SJCRH30 (cell line): ENCODE measurements at places on chromosomes 11 and 22. TPM values are rescaled to one million over a fixed set of nuclear protein-coding genes. Genes with fewer than 3 reads are reported as not detected.

GRCh38 chr11:46389450-46390330 is 1.9 kb downstream of the CHRM4 start:
- DNase-seq: peak; percentile 90

DNA sequence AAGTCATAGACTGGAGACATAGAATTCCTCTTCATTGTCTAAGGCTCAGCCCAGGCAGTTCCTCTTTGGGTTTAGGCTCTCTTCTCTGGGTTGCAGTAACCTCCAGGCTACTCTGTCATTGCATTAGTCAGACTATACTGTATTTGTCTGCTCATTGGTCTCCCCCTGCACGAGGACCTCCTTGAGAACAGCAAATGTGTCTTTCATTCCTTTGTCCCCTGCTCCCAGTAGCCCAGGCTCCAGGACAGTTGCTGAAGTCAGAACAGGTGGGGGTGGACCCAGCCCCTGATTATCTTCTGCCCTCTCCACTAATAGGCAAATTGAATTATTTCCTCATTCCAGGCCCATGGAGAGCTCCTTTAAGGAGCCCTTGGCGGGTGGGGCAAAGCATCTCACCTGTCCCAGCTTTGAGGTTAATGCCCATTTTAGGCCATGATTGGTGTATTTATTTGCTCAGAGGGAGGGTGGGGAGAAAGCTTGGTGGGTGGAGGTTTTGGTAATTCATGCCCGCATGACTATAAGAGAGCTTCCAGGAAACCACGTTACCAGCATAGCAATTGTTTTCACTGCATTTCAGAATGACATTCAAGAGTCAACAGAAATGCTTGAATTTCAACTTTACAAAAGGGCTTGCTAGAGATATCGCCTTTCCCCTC is 40.9 kb downstream of the NAV2 start:
- DNase-seq: no peak

- DNase-seq: no peak
Measured at GRCh38 chr22:46239261-46240048, 10.6 kb downstream of the CDPF1 start.

DNA sequence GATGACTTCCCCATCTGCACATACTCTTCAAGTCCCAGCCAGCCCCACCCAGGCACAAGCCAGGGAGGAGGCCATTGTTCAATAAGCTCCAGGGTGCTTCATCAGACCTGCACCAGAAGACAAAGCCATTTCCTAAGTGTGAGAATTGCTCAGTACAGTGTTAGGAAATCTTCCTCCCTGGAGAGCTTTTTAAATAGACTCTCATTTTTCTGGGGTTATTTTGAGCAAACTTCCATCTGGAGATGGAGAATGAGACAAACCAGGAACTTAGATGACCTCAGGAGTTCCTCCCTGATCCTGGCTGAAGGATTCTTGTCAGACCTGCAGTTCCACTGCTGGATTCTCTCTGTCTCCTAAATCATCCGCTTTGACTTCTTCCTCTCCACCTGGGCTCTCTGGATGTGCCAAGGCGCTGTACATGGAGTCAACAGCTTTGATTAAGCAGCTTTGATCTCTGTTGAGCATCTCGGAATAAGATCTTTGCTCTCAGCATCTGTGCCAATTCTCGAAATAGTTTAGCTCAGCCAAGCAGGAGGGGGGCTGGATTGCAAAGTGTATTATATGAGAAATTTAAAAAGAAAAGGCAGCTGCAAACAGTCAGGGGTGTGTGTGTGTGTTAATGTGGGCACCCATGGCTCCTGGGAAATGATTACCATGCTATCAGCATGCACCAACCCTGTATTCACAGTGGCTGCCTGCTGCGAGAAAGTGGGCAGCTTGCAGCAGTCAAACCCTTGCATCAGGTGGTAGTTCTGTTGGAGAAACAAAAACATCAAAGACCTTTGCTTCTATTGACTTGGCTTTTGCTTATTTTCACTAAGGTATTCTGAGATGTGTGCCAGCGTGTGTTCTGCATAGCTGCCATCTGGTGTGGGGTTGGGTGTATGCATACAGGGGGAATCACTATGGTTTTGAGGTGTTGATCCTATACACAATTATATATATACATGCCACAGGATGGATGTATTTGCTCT is 70.2 kb upstream of the NAV2 start:
- DNase-seq: no peak

GRCh38 chr11:23668324-23668723 is 808.0 kb upstream of the CCDC179 start:
- DNase-seq: no peak

GRCh38 chr22:42208362-42208761 is 62.1 kb downstream of the TCF20 start:
- no peak for DNase-seq

DNA sequence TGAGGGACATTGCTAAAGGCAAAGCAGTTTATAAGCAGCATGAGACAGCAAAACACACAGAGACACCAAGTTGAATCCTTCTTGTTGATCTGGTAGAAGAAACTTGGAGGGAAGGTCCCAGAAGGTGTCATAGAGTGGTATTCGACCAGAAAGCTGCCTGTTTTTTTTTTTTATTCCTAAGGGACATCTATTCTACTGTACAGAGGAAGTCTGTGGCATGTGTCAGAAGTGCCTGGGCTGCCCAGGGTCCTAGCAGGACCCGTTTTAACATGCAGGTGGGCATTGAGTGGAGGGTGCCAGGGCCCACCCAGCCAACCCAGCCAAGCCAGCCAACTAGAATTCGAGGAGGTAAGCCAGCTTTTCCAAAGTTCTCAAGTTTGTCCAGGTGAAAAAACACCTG is 68.0 kb upstream of the ATXN10 start:
- no peak for DNase-seq

DNA sequence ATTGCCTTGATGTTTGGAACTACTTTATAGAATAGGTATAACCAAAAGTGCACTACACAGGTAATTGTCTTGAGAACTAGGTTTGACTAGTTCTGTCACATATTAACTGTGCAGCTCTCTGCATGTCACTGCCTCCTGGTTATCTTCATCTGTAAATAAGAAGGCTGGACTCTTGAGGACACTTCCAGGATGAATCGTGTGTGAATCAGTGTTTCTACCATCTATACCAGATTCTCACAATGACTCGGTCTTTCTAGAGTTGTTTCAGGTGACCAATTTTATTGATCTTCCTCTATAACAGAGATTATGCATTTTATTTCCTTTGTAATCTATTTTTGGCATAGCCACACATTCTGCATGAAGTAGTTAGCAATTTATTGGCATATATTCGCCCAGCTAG is 1181.0 kb upstream of the TENM4 start:
- no peak for DNase-seq

DNA sequence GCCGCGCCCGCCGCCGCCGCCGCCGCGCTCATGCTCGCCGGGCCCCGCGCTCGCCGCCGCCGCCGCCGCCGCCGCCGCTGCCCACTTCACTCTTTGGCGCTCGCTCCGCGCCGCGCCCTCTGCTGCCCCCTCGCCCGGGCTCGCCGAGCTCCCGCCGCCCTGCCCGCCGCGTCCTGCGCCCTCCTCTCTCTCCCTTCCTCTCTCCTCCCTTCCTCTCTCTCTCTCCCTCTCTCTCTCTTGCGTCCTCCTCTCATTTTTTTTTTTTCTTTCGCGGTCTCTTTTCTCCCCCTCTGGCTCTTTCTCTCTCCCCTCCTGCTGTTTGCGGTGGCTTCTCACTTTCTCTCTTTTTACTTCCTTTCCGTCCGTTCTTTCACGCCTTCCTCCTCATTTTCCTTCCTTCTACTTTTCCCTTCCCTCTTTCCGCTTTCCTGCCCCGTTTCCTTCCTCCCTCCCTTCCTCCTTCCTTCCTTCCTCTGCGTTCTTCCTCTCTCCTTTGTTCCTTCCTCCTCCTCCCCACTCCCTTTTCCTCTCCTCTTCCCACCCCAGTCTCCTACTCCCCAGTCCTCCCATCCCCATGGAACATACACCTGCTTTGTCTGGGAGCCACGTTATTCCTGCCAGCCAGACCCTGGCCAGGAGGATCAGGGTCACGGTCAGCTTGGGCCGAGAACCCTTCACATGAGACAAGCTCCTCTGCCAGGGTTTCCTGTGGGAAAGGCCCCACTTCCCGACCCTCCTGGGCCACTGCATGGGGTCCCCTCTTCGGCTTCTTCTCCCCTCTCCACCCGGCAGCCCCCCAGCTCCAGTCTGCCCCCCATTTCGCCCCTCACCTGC is 19.3 kb upstream of the SHISAL1 start:
- no peak for DNase-seq

HEPACAM gene
- 0.05 TPM in 1 of 2 replicates, not detected in the other for total RNA-seq

SIDT2 gene
- 13.7 and 15.0 TPM in 2 replicates for total RNA-seq

PISD gene
- total RNA-seq: 18.6 and 20.1 TPM in 2 replicates

MFNG gene
- total RNA-seq: 0.36 and 1.1 TPM in 2 replicates
